ENCODE measurements at places on chromosomes 11 and 22.

GRCh38 chr22:20434264-20434751 lies 3.3 kb downstream of the SCARF2 start:
- DNase-seq: no peak

- DNase-seq: no peak
Observed at GRCh38 chr11:70324376-70325115, 54.1 kb downstream of the PPFIA1 start.

- no peak for DNase-seq
Observed at GRCh38 chr22:36399472-36399778, 11.7 kb upstream of the MYH9 start.

- no peak for DNase-seq
Observed at GRCh38 chr11:76588455-76589325, 81.9 kb downstream of the LRRC32 start.

DNA sequence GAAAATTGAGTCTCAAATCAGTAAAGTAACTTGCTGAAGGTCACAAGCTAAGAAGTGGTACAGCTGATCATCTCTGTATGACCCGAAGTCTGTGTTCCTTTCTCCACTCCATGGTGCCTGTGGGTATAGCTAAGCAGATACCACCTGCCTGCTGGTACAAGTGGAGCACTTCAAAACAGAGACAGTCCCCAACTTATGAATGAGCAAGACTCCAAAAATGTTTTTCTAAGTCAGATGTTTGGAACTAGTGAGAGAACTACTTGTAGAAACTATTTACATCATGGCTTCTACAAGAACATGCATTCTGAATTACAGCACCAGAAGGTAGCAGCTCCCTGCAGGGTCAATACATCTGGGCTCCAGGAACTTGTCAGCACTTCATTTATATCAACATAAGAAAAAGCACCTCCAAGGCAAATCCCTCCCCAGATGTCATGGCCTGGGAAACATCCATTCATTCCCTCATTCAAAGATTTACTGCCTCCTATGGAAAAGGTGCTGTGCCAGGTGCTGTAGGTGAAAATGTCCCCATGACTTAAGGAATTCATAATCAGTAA lies 94.7 kb downstream of the SERGEF start:
- no peak for DNase-seq

GRCh38 chr11:64304316-64305072 lies 830 bp upstream of the ESRRA start:
- peak; percentile 88 for DNase-seq

DNA sequence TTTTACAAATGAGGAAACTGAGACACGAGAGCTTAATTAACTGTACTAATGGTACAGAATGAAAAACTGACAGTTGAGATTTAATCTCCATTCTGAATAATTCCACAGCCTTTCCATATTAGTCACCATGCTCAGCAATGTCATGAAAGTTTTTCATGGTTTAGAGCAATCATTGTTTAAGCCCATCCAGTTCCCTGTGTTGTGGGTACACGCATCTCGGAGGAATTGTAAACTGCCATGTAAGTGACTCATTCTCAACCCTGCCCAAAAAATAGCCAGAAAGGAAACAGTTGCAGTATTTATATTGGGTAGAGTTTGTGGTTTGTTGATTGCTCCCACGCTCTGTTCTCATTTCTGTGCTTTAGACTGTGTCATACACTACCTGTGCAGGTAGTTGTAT lies 1790.8 kb downstream of the LRRC4C start:
- DNase-seq: no peak

GRCh38 chr11:126415128-126415527 lies 59.6 kb downstream of the ST3GAL4 start:
- no peak for DNase-seq

- DNase-seq: no peak
Observed at GRCh38 chr11:58596621-58597020, 17.8 kb downstream of the ZFP91 start.

GRCh38 chr11:62921573-62922188 lies 518 bp upstream of the CHRM1 start:
- DNase-seq: no peak

DNA sequence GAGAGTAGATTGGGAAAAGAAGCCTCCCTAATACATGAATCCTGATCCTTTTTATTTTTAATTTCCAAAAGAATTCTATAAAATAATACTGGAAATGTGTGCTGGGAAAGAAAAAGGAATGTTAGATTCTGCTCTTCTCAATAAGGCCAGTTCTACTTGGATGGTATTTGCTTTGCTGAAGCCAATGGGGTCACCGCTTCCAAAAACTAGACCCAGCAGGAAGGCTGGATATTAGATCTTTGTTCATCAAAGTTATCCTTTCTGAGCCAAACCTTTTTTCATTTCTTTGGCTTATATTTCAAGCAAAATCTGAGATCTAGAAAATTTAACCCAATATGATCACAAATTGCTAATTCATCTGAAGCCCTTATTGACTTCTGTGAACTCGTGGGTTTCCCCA lies 41.4 kb downstream of the SCUBE2 start:
- DNase-seq: no peak

- DNase-seq: peak; percentile 92
Observed at GRCh38 chr11:73647459-73648100, 1.2 kb downstream of the PLEKHB1 start.
